ENCODE measurements at places on chromosomes 4 and X. TPM values are rescaled to one million over a fixed set of nuclear protein-coding genes. Genes with fewer than 3 reads are reported as not detected.

DNA sequence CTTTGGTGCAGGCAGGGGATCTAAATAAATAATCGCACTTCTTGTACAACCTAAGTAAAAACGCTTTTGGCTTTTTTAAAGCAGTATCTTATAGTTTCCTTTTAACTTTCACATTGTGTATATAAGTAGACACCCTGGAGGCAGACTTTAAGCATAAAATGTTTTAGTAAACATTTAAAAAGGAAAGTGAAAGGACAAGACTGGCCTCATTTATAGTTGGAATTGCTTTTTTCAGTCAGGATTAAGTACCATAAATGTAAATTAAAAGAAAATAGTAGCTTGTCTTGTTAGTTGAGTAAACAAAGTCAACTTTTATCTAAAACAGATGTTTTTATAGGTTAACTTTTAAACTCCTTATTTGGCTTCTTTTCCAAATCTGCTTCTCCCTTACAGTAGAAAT lies 39.7 kb downstream of the PTPN13 start:
- DNase-seq, result no peak

Gene BMP3
- total RNA-seq, result 108 TPM

Gene TAF7L
- 0.18 TPM for total RNA-seq

DNA sequence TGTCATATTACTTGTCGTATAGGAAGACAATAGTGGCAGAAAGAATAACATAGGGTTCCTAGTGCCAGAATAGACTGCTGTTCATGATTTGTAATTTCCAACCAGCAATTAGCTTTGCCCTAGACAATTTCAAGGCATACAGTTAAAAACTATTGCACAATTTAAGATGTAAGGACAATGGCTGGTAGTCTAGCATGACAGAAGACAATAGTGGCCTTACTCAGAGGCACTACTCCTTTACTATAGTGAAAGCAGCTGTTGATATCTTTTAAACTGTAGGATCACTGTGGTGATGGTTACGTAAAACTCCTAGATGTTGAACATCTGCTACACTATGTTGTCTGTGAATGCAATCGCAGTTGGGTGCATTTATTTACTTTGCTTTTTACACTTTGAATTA lies 234.5 kb downstream of the RBMX2 start:
- no peak for DNase-seq

- no peak for DNase-seq
Observed at GRCh38 chr4:125244848-125245450, 69.8 kb upstream of the FAT4 start.

Gene GABRE
- total RNA-seq, result 97.8 TPM

DNA sequence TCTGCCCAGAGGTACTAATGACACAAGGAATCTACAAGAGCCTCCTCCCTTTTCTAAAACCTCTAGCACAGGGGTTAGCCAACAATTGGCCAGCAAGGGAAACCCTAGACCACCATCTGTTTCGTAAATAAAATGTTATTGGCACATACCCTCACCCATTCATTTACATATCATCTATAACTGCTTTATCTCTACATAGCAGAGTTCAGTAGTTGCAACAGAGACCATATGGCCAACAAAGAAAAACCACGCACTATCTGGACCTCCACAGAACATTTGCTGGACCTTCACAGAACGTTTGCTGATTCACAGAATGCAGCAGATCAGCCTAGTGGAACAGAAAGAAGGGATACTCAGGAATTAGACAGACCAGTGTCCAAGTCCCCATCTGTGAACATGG lies 9.4 kb downstream of the SLC2A9 start:
- DNase-seq, result no peak

Gene CDKL2
- 1.1 TPM for total RNA-seq

DNA sequence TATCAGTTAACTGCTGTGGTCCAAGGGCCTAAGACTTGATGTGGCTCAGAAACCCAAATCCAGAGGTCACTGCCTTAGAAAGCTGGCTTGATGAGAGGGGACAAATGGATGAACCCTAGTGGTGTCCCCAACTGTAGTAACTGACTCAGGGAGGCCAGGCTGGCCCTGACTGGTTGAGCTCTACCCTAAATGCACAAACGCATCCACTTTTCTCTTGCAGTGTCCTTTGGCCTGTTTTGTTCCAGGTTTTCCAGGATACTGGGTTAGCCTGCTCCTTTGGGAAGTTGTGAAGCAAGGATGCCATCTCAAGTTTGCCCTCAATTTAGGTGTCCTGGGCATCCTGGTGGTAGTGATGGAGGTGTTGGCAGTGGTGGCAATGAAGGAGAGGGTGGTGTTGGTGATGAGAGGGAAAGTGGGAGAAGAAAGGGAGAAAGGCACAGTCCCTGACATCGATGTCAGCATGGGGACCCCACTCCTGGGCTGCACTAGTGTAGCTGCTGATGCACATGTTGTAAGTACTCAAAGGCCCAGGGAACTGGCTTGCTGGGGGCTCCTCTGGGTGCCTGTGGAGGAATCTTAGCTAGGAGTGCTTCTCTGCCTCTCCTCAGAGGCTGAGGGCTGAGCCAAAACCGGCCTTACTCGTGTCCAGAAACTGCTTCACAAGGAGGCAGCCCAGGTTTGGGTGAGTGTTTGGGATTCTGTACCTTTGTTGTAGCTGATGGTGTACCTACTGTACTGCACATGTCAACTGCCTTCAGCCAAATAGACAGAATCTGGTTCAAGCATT lies 2.9 kb upstream of the HAND2 start:
- DNase-seq, result no peak

Gene NEIL3
- not detected for total RNA-seq

DNA sequence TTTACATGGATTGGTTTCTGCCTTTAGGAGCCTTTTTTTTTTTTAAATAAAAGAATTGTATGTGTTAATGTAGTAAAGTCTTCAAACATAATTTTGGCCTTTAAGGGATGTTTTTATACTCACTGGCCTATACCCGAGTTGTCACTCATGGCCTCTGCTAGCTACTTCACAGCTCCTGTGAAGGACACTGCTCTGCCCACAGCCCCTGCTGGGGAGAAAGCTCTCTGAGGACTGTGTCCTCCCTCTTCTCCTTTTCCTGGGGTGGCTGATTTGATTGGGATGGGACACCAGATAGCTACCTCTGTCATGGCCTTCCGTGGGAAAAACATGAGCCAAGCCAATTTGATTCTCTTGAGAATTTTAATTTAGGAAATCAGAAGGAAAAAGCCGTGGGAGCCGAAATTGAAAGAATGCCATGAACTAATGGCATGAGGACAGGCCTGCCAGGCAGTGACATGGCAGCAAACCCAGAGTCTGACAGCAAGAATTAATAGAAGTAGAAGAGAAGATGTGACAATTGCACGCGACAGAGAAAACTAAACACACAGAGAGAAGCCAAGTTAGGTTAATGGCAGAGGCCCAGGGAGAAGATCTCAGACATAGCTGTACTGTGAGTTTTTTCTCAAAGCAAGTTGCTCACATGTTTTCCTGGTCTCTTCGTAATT lies 81.4 kb downstream of the ARHGAP10 start:
- no peak for DNase-seq

DNA sequence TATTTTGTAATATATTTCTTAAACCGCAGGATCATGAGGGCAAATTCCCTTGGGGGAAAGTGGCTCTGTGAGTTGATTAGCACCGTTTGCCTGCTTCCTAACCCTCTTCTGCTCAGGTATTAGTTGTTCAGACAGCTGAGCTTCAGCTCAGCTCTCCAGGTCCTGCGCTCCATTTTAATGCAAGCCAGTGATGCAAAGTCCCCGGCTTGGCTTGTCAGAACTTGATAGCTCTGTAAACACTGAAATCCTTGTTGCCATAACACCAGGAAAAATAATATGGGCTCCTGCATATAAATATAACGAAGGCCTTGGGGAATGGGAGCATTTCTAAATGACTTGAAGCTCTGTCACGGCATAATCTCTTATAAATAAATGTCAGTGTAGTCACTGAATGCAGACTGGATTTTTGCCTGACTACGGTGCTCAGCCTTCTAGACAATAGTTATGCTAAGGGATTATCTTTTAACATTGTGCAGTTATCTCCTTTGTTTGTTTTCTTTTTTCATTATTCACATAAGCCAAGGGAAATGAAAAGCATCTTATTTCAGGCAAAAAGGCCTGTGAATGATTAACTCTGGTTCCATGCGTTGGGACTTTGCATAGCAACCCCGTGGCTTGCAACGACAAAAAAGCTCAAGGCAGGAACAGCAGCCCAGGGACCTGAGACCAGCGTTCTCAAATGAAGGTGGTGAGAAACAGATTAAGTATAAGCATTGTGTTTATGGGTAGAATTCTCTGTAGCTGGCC lies 253.2 kb downstream of the SPRY1 start:
- peak; percentile 64 for DNase-seq

DNA sequence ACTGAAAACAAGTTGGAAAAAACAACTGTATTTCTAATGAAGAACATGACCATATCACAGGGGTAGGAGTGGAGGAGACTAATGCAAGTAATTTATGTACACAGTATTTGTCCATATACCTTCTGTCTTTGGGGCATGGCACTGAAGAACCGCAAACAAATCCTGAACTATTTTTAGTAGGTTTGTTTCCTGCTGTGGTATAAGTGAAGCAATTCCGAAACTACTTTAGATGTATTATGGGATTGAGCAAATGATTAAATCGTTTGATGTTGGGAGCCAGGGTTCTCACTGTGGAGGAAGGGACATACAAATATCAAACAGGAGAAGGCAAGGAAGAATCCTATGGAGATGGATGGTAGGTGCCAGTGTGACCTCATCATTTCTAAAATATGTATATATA lies 18.9 kb upstream of the SH3KBP1 start:
- DNase-seq, result peak; percentile 1

DNA sequence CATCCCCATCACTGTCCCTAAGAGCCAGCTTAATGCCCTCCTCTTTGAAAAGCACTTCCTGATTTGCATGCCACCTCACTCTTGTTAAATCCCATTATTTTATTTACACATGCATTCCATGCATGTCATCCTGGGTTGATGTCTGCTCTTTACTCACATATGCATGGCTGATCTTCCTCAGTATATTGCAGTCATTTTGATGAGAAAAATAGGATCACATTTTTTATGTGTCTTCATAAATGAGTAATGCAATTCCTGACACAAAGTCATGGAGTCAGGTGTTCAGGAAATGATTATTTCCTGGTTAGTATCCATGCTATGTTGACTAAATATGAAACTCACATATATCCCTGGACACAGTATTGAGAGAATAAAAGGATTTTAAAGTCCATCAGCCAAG lies 204.7 kb downstream of the SLIT2 start:
- DNase-seq, result no peak

Gene FGF16
- 0.39 TPM for total RNA-seq

Gene C4orf36
- total RNA-seq, result 2.1 TPM

Gene VMA21
- 35.1 TPM for total RNA-seq

DNA sequence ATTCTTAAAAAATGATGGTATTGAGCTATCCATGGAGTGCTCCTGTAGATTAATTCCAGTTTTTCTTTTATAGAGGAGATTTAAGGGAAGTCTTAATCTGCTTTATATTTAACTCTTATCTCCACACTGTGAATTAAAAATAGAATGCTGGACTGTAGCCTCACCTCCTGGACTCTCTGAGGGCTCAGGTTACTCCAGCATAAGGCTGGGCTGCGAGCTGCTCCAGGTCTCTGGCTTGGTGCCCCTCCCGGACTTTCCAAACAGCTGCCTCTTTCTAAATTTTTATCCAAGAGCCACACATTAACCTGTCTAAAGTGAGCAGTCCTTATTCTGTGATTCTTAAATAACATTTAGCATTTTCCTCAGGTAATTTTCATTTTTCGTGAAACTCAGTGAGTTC lies 218.7 kb upstream of the JADE1 start:
- DNase-seq, result no peak

GRCh38 chr4:48499551-48500066 lies 9.6 kb downstream of the ZAR1 start:
- DNase-seq, result no peak

Gene MAGED4B
- total RNA-seq, result 8.3 TPM

DNA sequence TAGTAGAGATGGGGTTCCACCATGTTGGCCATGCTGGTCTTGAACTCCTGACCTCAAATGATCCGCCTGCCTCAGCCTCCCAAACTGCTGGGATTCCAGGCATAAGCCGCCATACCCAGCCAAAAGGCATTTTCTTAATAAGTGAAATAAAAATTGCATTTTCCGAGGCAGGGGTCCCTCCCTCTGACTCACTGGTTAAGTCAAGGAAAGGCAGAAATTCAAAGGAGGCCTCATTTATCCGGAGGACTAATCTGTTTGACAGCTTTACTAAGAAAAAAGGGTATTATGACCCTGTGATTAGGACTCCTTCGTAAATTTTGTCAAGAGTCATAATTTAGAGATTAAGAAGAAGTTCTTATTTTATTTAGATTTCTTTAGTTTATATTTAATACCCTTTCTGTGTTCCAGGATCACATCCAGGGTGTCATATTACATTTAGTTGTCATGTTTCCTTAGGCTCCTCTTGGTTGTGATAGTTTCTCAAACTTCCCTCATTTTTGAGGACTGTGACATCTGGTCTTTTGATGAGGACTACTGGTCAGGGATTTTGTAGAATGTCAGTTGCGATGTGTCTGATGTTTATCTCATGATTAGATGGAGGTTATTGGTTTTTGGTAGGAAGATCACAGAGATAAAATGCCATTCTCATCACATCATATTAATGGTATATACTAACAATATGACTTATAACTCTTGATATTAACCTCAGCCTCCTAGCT lies 753.7 kb upstream of the AMOT start:
- no peak for DNase-seq

Gene SPRY1
- total RNA-seq, result 197 TPM

DNA sequence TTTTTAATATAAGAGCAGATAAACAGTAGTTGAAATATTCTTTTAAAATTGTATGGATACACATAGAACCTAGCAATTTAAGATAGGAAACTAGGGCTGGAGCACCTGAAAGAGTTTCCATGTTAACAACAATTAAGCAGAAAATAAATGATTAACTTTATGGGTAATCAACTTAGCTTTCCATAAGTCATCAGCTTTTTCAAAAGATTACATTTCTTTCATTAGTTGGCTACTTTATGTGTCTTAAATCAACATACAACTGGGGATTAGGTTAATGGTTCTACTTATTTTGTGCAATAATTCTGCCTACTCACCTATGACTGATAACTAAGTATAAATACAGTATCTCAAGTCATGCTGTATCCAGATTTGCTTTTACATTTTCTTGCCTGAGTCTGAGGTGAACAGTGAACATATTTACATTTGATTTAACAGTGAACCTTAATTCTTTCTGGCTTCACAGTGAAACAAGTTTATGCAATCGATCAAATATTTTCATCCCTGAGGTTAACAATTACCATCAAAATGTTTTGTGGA lies at the start of gene ANXA10:
Gene ANXA10, plus strand, starts transcription at position 362 of the 537 bp plus-strand sequence. Its CDS starts 164 bp downstream, at position 526.
- DNase-seq, result no peak

Gene CTAG1A
- not detected for total RNA-seq

- no peak for DNase-seq
Observed at GRCh38 chr4:64384237-64385203, 24.7 kb downstream of the TECRL start.

GRCh38 chr4:36054694-36055422 lies 189.5 kb downstream of the ARAP2 start:
- DNase-seq, result no peak

DNA sequence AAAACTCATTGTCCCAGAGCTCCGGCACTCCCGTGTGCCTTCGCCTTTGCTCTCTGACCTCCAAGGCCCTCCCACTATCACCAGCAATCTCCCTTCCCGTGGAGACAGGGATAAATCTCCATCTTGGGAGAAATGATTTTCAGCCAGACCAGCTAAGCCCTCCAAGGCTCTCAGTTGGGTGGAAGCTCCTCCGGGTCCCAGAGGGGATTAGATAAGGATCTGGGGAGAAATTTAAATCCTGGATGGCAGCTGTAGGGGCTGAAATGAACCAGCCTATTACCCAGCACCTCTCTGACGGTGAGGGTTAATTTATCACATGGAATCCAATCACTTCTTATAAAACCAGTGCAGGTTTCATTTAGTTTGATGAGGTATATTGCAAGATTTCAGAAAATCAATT lies 366.2 kb downstream of the FBXW7 start:
- no peak for DNase-seq

Gene STK32B
- 0.94 TPM for total RNA-seq

- DNase-seq, result no peak
Observed at GRCh38 chrX:85140964-85141363, 102.6 kb downstream of the SATL1 start.

Data from ureter (tissue), 1 donor.